ENCODE measurements at places on chromosomes 6 and 20. TPM values are rescaled to one million over a fixed set of nuclear protein-coding genes. Genes with fewer than 3 reads are reported as not detected.

- no peak for DNase-seq
These were observed 1.5 kb downstream of the NDUFAF5 start for GRCh38 chr20:13786143-13786828.

DNA sequence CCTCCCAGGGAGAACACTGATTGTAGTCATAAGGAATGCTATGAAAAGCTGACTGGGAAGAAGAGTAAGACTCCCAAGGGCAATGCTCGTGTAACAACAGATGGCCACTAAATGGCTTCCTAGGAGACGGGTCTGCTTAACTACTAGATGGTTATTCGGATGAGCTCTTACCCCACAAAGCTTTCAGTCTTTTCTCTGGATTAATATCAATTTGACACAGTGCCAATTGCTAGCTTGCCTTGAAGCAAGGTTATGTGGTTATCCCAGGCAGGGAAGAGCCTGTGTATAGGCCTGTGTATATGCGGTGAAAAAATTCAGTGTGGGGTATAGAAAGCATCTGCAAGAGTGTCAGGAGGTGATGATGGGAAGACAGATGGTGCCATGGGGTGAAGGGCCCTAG, 86.4 kb upstream of the NOX3 start:
- no peak for DNase-seq

GRCh38 chr6:88547768-88548167, 381.6 kb upstream of the CNR1 start:
- no peak for DNase-seq

The TEAD3 gene
- total RNA-seq, result 54.7 TPM

- DNase-seq, result no peak
These were observed 85.5 kb downstream of the UNC5CL start for GRCh38 chr6:40953486-40953885.

The GLP1R gene
- total RNA-seq, result not detected

Data from lower leg skin (tissue), 4 donors.